ENCODE measurements at places on chromosomes 6 and 20.

DNA sequence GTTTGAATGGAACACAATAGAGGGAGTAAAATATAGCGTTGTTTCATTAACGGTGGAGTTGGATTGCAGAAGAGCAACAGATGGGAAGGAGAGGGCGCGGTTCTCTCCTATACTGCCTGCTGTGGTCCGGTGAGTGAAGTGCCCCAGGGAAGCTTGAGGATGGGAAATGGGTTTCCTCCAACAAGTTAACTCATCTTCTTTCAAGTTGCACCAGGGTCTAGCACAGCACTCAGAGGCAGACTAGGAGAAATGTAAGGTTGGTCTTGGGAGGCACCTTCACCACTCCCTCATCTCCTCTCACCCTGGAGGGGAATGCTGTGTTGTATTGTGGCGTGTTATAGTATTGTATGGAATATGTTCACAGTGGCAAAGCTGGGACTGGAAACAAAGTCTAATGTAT is 96.9 kb upstream of the SLC24A3 start:
- DNase-seq = no peak

DNA sequence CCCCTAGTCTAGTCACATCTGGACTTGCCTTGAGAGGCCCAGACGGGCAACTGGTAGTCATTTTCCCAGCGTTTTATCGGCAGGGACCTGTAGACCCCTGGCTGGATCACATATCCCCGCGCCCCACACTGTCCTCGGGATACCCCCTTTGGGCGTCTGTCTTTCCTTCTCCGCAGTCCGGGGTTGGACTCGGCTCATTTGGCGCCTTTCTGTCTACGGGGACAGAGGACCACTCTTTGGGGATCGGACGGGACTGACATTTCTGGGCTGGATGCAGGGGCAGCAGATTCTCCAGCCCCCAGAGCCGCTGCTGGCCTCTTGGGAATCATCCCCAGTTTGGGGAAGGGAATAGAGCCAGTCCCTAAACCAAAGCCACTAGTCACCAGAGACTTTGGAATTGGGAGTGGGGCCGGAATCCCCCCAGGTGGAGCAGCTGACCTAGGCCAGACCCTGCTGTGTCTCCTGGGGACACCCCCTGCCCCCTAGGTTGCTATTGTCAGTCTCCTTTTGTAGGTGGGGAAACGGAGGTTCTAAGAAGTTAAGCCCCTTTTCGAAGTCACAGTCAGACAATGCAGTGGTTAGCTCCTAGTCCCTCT is 734 bp downstream of the FAM110A start:
- DNase-seq = peak; percentile 69

- DNase-seq = no peak
These were observed 286.4 kb downstream of the HACE1 start for GRCh38 chr6:104573350-104573749.

GRCh38 chr6:73579851-73580246 is 59.0 kb upstream of the EEF1A1 start:
- DNase-seq = no peak

DNA sequence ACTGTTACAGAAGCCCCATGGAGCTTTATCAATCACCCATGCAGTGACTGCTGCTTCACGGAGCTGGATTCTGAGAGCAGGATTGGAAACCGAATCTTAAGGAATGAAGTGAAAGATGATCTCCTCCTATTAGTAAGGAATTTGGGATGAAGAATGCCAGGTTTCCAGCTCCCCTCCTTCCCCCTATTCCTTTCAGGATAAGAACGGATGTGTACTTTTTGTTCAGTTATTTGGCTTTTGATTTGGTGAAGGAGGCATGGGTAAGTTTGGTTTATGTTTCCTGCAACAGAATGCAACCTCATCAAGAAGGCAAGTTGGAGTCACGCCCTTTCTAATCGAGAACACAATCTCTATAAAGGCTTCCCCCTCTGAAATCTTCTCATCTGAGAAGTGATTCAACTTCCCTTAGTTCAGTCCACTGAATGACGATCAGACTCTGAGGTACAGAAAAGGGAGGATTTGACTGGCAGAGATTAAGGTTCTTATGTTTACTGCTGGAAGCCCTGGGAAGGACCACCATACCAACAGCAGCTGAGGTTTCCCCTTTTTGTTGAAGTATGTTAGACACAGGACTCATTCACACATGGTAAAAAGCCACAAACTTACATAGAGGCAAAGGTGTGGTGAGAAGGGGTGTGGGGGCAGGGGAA is 5.5 kb downstream of the ELMO2 start:
- DNase-seq = no peak

DNA sequence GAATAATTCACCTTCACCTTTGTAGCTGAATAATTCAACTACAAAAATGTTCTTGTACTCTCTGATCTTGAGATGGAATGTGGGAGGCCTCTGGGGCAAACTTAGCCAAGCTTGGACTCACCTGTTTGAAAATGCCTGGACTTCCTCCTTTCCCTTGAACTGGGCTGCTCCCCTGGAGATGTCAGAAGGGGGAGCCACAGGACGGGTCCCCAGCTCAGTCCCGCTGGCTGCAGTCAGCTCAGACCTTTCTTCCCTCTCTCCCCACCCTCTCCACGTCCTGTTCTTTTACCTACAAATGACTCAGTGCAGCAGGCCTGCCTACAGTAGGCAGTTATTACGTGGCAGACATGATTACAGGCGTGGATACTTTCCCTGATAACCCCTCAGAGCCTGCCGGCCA is 131.5 kb upstream of the RALGAPA2 start:
- no peak for DNase-seq

- no peak for DNase-seq
These were observed 122.3 kb downstream of the CCDC170 start for GRCh38 chr6:151616091-151616513.

DNA sequence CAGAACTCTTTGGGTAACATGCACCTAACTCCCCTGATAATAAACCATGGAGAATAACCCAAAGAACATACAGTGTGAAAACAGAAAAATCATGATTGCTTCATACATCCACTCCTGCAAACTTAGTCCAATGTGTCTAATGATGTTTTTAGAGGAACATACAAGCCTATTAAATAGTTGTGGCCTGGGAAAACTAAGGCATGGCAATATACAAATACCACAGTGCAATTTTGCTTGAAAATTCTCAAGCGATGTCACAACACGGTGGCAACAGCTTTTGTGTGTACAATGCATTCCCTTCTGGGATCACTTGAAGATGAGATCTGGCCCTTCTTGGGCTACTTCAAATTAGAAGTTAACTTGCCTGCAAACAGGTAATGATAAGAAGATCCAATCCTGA is 16.7 kb downstream of the MAP3K5 start:
- no peak for DNase-seq

DNA sequence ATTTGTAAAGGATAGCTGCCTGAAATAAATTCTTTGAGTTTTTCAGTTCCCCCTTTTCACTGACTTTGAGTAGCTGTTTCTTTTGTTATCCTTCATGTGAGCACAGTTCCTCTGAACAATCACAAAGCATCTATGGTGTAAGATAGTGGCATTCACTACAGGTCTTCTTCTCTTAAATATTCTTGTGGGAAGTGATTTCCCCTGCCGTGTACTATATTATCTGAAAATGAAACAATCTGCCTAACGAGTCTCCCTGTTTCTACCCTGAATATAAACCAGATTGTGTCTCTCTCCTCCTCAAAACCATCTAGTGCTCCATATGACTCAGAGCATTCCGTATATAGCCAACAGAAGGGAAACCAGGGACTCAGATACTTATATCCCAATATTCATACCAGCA is 380.1 kb upstream of the SOX4 start:
- no peak for DNase-seq

DNA sequence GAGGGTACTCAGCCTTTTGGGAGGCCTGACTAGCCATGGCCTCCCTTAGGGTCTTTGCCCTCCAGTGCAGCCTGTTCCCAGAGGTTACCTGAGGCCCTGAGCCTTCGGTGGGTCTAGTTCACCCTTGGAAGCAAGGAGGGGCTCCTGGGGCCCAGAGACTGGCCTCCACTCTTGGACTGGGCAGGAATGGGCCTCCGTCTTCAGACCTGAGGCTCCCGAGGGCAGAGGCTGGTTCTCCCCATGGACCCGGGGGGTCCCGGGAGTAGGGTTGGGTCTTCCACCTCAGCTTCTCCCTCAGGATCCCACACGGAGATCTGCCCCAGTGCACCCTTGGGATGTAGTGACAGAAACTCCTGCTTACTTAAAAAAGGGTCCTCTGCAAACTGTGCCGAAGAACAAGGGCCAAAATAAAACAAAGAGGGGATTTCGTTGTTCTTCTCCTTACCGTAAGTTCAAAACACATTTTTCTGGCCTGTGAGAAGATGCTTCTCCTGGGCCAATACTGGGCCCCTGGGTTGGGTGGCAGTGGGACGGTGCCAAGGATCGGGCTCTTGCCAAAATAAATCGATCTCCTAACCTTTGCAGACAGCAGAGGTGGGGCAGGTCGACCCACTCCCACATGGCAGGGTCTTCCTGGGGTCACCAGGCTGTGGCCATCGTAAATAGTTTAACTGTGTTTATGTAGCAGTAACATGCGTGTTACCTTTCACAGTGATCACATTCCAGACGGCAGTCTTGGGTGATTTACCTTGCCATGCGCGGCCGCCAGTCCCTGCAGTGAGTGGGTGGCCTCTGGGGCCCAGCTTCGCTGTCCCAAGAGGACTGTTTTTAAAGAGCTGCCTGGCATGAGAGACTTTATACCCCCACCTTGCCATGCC is 151.8 kb downstream of the VEGFA start:
- DNase-seq = no peak

DNA sequence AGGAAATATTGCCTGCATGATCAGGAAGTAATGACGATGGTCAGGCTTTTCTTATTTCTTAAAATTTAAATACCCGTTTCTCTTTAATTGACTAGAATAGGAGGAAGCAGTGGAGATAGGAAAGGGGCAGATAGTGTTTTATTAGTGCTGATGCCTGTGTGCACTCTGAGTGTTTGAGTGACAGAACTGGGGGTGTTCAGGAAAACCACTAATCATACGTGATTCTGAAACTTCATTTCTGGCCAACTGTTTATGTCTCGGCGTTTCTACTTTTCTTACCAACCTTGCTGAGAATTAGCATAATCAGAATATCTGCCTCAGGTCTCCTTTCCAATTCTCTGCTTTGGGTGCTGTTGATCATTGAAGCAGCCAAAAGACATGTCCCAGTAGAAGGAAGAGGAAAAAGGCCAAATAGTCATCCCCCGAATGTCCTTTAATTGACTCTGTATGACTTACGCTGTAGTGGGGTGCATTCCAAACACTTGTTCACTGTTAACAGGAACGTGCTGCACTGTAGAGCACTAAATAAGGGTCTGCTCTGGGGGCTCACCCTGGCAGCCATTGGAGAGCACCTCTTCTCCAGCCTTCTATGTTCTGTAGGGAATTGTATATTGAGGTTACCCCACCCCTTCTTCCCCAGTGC is 152.9 kb downstream of the JARID2 start:
- DNase-seq = no peak

GRCh38 chr6:120876424-120876823 is 457.9 kb downstream of the TBC1D32 start:
- no peak for DNase-seq

- no peak for DNase-seq
These were observed 96.4 kb downstream of the AIG1 start for GRCh38 chr6:143157131-143157530.

GRCh38 chr20:13009682-13010406 is 1.1 kb downstream of the SPTLC3 start:
- DNase-seq = no peak

GRCh38 chr6:33772902-33773472 is 15.9 kb downstream of the LEMD2 start:
- no peak for DNase-seq

GRCh38 chr20:48855046-48855445 is 27.2 kb upstream of the PREX1 start:
- no peak for DNase-seq

DNA sequence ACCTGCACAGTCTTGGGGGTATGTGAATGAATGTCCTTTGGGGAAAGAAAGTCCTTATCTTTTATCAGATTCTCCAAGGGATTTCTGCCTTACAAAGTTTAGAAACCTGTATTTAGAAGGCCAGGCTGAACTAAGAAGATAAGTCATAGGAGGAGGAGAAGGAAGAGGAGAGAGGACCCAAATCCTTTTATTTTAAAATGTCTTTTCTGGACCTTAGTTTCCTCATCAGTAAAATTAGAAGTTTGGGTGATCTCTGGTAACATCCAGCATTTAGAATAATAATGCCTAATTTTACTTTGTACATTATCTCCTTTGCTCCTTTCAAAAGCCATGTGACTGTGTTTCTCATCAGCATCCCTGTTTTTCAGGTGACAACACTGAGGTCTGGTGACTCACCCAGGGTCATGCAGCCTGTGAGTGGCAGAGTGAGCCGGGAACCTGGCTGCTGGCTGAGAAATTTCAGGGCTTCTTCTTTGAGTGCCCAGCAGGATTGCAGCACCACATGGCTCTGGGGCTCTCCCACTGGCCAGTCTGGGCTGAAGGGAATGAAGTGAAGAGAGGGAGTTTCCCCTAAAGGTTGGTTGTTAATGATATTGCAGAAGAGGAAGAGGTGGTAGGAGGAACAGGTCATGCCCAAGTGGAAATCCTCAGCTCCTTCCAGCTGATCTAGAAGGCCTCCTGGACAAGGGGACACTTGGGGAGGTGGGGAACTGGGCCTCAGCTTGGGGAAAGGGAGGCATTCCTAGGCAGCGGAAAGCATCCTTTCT is 34.0 kb downstream of the VEGFA start:
- DNase-seq = no peak

- no peak for DNase-seq
These were observed 116.0 kb upstream of the JARID2 start for GRCh38 chr6:15129887-15130286.

DNA sequence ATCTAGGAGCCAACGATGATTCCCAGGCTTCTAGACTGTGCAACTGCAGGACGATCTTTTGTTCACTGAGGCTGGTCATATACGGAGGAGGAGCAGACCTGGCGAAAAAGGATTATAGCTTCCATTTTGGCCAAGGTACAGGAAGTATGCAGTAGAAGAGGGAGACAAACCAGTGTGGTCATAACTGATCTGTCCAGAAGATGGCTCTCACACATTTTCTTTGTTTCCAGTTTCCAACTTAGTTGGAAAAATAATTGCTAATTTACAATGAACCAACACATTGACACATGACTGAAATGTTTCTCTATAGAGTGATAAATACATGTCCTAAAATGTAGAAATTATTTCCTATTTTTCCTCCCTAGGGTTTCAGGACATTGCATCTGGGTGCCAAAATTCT is 364.1 kb upstream of the BTBD3 start:
- no peak for DNase-seq

DNA sequence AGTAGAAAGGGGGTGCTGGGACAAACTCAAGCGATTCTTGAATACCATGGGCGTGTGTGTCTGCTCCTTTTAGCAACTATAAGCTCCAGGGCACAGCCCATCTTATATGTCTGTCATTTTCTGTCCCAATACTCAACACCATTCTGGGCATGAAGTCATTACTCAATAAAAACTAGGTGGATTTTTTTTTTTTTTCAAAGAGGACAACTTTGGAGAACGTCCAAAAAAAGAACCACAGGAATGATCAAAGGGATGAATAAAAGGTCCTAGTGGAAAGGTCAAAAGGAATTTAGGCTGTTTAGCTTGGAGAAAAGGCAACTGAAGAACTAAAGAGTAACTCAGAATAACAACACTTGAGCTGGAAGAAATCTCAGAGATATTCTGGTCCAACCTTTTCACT is 24.4 kb downstream of the UQCC1 start:
- no peak for DNase-seq

- no peak for DNase-seq
These were observed 19.5 kb upstream of the PAX1 start for GRCh38 chr20:21685981-21686380.
